Amygdala (tissue), 56 donors: ENCODE measurements at places on chromosomes 2 and 18.

DNA sequence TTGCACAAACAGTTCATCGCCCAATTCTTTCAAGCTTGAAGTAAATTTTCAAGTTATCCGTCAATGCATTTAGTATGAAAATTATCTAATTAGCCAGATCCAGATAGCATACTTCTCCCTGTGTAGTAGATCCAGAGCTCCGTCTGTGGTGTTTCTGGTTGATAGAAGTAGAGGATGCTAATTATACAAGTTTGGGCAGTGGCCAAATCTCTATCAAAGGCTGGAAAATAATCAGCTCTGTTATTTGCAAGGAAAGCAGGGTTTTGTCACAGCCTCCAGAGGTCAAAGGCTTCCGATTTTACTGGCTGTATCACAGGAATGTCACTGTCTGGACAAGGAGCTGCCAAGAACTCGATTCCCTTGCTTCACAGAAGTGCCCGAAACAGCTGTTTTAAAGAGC lies 28.6 kb downstream of the LRRC30 start:
- DNase-seq = no peak

- no peak for DNase-seq
Measured at GRCh38 chr2:217842017-217842416, 160.8 kb downstream of the TNS1 start.

DNA sequence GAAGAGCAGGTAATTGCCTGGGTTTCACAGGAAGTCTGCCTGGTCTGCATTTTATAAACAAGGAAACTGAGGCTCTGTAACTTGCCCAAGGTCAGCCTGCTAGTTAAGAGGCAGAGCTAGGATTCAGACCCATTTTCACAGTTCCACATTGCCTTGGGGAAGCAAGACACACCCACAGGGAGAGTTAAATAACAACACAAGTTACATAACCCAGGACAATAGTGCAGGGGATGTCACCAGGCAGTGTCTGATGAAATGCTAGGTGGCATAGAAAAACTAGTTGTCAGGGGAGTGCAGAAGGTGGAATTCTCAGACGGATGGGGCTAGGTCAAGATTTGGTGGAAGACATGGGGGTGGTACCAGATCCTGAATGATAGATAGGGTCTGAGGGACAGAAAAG lies 69.7 kb downstream of the PRKCE start:
- DNase-seq = no peak

- no peak for DNase-seq
Measured at GRCh38 chr2:30736461-30737325, 70.6 kb downstream of the CAPN13 start.

DNA sequence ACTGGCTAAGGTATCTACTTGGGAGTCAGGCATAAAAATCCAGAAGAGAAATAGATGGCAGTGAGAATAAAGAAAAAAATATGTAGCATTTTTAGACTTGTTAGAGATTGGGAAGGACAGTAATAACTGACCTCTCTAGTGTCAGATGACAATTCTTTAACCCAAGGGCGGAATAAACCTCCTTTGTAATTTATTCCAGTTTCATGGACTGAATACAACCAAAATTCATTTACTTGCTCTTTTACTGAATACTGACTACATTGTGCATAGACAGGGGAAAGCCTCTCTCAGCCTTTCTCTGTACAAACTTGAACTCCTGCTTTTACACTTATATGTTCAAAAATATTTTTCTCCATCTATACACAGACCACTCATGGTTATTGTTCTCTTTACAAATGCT lies 475.3 kb upstream of the RAB12 start:
- no peak for DNase-seq

- no peak for DNase-seq
Measured at GRCh38 chr2:182826064-182826463, 40.4 kb downstream of the FRZB start.

GRCh38 chr2:102140377-102140776 lies 2.2 kb upstream of the IL1R1 start:
- no peak for DNase-seq

DNA sequence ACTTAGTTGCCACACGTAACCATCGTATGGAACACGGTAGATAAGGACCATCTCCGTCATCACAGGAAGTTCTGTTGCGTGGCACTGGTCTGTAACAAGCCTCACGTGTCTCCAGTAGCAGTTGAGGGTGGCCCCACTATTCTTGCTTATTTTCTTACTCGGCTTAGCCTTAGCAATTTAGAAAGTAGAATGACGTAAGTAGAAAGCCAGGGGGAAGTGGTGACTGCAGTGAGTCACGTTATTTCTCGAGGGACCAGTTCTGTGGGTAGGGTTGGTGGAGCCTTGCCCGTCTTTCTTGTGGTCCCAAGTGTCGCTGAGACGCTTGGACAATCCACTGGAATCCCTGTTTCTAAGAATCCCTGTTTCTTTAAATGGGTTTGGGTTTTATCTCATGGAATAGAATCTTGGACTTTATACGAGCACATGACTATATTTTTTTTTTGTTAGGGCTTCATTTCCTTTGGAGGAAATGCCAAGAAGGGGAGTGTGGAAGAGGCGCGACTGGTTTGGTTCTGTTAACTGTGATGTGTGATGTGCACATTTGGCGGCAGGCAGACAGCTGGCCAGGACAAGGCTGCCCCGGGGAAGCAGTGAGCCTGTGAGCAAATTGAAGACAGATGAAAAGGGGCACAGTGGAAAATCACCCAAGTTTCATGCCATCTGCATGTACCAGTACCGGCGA lies 96.2 kb downstream of the CABLES1 start:
- no peak for DNase-seq

- no peak for DNase-seq
Measured at GRCh38 chr2:17814601-17815000, 1.7 kb upstream of the MSGN1 start.

GRCh38 chr2:236008006-236008405 lies 160.2 kb downstream of the GBX2 start:
- no peak for DNase-seq

DNA sequence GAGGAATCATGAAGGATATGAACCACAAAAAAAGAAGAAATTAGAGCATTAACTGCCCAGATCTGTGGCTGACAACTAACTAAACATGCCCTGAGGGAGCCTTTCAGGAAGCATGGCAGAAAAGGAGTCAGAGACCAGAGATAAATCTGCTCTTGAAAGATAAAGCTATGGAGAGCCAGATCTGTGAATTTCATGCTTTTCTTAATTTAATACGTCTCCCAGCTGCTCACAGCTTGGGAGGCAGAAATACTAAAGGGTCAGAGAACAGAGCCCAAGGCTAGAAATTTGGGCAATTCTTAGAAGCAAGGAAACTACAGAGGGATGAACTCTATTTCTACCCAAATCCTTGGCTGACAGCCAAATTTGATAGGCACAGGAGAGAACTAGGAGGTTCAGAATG lies 223.0 kb upstream of the DPP10 start:
- no peak for DNase-seq

DNA sequence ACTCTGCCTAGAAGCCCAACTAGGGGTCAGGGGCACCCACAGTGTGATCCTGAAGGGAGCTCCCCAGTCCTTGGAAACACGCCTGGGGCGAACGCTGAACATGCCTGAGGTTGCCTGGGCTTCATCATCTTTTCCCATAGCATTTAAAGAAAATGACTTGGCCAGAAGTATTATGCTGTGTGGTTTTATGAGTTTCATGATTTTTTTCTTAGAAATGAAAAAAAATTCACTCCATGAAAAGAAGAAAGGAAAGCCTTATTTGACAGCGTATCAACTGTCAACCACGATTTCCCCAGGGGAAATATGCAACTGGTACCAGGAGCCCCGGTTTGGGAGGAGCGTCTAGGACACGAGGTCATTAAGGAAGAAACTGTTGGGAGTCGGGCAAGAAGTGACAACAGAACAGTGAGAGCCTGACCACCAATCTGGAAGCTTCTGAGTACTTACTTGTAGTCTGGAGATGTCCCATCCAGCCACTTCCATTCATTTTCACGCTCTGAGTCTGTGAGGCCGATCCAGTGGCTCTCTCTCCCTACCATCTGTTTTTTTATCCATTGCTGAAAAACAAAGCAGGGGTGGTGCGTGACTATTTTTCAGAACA lies 63.5 kb upstream of the THOC1 start:
- no peak for DNase-seq

GRCh38 chr2:166057370-166058164 lies 70.3 kb downstream of the SCN1A start:
- DNase-seq = no peak

GRCh38 chr2:24820175-24820513 lies 26.9 kb downstream of the CENPO start:
- DNase-seq = no peak

DNA sequence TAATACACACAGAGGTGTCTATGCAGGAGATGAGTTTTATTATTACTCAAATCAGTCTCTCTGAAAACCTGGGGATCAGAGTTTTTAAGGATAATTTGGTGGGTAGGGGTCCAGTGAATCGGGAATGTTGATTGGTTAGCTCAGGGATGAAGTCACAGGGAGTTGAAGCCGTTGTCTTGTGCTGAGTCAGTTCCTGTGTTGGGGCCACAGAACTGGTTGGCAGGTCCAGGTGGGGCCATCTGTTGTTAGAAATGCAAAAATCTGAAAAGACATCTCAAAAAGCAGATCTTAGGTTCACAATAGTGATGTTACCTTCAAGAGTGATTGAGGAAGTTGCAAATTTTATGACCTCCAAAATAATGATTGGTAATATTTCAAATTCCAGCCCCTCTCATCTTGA lies 86.9 kb downstream of the VSNL1 start:
- DNase-seq = no peak

GRCh38 chr2:131044075-131044756 lies 49.0 kb downstream of the FAM168B start:
- DNase-seq = no peak

GRCh38 chr2:168978461-168978861 lies 52.7 kb downstream of the ABCB11 start:
- no peak for DNase-seq

DNA sequence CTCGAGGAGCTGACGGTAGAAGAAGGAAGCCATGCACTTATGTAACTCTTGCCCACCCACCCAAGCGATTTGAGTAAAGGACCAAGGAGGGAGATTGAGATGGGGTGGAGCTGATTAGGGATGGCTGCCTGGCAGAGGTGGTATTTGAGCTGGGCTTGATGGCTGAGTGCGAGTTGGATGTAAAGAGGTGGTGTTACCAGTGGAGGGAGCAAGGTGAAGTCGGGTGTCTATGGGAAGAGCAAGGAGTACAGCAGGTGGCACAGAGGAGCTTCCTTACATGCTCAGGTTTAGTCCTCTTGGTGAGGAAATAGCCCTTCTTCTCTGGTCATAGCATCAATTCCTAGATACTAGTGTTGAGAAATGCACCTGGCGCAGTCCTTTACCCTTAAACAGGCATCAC lies 294.2 kb upstream of the SKOR2 start:
- no peak for DNase-seq

GRCh38 chr18:328928-329327 lies 61.1 kb upstream of the THOC1 start:
- DNase-seq = no peak

DNA sequence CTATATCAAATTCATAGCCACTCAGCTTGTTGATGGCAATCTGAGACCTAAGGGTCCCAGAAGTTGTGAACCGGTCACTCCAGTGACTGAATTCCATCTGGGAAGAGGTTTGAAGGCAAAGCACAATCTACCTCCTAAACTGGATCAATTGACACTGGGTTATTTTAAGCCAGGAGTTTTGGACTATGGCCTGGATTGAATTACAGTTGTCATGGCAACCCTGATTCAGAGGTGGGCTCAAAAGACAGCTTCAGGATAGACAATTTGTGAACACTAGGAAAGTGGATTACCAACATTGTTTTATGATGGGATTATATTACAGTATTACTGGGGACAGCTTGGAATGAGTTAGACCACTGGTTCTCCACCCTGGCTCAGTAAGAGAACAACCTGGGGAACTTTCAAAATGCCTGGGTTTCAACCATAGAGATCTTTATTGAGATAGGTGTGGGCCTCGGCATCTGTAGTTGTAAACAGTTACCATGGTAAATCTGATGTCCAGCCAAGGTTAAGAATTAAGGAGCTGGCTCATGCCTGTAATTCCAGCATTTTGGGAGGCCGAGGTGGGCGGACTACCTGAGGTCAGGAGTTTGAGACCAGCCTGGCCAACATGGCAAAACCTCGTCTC lies 58.8 kb downstream of the MFSD6 start:
- no peak for DNase-seq

DNA sequence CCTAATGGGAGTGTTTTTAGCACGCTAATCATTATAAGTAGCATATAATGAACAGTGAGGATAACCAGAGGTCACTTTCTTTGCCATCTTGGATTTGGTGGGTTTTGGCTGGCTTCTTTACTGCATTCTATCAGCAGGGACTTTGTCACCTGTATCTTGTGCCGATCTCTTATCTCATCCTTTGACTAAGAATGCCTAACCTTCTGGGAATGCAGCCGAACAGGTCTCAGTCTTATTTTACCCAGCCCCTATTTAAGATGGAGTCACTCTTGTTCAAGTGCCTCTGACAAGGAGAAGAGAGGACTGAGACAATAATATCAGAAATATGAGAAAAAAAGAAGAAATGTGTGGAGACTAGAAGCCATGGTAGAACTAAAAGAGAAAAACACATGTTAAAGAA lies 276.4 kb downstream of the TMX3 start:
- DNase-seq = no peak

GRCh38 chr2:71629273-71629672 lies 175.9 kb downstream of the DYSF start:
- DNase-seq = no peak
